ENCODE measurements at places on chromosomes 3 and 15. TPM values are rescaled to one million over a fixed set of nuclear protein-coding genes. Genes with fewer than 3 reads are reported as not detected.

Gene GUCA1C
- total RNA-seq, result not detected

Gene GLDN
- 3.0 TPM for total RNA-seq

Gene LIPH
- 13.7 TPM for total RNA-seq

DNA sequence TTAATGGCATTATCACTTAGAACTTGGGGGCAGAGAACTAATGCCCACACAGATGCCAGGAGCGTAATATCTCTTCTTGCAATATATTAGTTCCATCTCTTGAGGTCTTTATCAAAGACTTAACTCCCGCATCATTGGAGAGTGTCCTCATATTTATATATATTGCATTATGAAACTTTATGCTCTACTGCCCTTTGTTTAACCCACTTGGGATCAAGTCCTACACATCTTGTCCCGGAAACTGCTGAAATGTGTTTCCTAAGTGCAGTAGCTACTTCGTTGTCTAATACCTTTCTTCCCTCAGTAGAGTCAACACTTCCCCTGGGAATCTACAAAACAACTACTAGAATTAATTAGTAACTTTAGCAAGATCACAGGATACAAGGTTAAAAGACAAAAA is 1029.2 kb downstream of the OTOL1 start:
- DNase-seq, result no peak
- H3K4me3 ChIP-seq, result no peak overlapping the region
- no peaks in the 10 kb centered on the region for H3K27me3 ChIP-seq
- no peaks in the 10 kb centered on the region for H3K4me1 ChIP-seq

GRCh38 chr15:28977377-28978010 is 91.7 kb downstream of the APBA2 start:
- H3K36me3 ChIP-seq, result no peaks in the 10 kb centered on the region
- peak; percentile 73 for DNase-seq
- H3K27ac ChIP-seq, result no peak overlapping the region

- 0 out of 2 replicates have a peak, but pooled peaks cover 4% of the 10 kb centered on the region for H3K36me3 ChIP-seq
- no peaks in the 10 kb centered on the region for H3K27me3 ChIP-seq
- no peak for DNase-seq
- H3K27ac ChIP-seq, result no peak overlapping the region
- H3K4me1 ChIP-seq, result no peaks in the 10 kb centered on the region
- no peak overlapping the region for H3K4me3 ChIP-seq
Measured at GRCh38 chr3:197858133-197858532, 67.1 kb downstream of the LRCH3 start.
